ENCODE measurements at places on chromosomes 2 and 18.

DNA sequence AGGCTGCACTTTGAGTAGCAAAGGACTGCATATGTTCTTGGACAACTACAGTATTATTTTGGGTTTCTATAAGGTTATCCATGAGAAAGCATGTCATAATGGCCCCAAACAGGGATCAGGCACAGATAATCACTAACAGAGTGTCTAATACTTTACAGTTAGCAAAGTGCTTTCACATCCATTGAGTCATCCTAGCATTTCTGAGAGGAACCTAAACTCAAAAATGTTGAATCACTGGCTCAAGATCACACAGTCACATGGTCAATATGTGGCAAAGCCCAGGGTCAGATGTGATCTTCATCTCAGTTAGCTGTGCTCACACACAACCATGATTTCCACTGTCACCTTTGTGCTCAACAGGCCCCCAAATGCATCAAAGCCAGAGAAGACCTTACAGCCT, 156.1 kb upstream of the VRK2 start:
- no peak for DNase-seq

DNA sequence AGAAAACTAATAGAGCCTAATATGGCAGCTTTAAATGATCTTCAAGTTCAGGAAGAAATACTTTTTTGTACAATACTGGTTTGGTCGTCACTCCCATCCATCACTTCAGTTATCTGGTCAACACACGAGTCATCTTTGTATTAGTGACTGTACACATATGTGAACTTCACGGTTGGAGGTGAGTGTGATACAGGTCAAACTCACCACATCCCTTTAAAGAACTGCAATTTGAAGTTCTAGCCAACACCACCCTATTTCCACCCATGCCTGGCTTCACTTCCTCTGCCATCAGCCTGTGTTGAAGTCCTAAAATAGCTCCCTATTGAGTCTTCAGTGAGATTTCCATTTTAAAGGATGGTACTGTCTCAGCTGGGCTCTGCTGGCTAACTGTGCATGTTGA, 361.9 kb downstream of the TXNL1 start:
- no peak for DNase-seq

DNA sequence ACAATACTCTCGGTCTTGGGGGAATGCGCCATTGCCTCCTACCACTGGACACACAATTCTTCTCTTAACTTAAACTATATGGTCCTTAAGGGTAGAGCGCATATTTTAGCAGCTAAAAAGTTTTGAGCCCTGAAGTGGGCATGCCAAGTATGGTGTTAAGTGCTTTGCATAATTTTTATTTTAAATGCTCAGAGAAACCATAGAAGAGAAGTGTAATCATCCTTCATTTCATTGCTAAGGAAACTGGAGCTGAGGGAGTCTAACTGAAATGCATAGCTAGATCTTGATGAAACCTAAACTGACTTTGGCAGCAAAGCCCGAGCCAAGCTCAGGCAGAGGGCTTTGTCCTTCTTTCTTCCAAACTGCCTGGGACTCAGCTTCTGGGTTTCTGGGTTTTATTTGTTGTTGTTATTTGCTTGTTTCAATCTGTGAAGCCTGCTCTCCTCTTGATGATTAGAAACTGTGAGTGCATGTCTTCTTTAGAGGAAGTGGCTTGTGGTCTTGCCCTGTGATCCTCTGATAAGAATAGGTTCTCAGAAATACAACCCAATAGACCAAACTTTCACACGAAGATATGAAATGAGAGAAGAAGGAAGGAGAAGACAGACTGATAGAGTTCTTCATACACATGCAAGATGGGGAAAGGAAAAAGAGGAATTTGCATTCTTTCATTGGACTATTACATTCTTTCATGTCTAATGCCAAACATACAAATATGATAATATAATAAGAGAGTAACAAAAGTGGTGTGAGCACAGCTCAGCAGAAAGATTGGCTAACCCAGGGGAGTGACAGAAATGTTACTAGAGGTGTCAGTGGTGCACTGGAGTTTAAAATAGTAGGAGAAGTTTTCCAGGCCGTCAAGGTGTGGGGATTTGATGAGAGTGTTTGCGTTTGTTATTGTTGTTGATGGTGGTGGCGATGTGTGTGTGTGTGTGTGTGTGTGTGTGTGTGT, 7.5 kb upstream of the RNF144A start:
- DNase-seq: no peak

- no peak for DNase-seq
Observed at GRCh38 chr18:10413722-10414121, 40.7 kb upstream of the APCDD1 start.

DNA sequence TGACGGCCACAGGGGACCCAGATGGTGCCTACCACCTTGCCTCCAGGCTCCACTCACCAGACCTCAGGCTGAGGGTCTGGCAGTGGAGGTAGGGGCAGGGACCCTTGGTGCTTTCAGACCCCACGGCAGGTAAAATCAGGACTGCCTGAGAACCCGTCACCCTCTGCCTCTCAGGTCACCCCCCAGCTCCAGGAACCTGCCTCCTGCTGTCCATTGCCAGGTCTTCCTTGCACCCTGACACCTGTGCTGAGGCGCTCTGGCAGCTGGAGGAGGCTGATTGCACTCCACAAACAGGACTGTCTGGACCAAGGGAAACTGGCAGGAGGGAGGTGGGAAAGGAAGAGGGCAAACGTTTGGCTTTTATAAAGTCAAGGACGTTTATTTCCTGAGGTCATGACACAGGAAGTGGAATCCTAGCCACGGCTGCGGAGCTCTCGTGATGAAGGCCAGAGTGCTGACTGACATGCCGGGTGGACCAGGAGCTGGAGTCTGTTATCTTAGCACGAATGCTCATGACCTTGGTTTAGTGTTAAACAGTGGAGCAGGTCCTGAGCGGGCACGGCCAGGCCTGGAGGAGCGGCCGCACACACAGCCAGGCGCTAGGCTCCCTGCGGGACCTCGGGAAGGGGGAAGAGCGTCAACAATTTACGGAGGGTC, 40.5 kb downstream of the ANO7 start:
- no peak for DNase-seq

GRCh38 chr18:44625386-44625785, 55.3 kb upstream of the SETBP1 start:
- no peak for DNase-seq

DNA sequence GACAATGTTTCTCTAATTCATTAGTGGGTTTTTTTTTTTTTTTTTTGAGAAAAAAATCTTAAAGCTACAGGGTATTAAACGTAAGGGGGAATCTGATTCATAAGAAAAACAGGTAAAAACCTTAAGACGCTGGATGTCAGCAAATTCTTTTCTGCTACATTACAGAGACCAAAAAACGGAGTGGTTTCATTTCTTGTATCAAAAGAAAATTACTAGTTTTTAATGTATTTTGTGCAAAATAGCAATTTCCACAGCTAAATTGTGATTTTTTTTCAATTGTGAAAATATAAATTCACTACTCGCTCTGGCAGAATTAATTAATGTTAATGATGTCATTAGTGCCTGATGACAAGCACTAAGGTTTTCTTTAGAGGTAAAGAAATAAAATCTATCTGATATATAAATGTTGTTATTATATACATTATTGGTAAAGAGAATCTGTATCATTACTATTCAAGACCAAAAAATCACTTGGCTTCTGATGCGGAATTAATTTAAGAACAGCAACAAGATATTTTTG, 9.9 kb downstream of the OTX1 start:
- DNase-seq: no peak

- no peak for DNase-seq
Observed at GRCh38 chr2:83115606-83116005, 1343.5 kb downstream of the SUCLG1 start.

DNA sequence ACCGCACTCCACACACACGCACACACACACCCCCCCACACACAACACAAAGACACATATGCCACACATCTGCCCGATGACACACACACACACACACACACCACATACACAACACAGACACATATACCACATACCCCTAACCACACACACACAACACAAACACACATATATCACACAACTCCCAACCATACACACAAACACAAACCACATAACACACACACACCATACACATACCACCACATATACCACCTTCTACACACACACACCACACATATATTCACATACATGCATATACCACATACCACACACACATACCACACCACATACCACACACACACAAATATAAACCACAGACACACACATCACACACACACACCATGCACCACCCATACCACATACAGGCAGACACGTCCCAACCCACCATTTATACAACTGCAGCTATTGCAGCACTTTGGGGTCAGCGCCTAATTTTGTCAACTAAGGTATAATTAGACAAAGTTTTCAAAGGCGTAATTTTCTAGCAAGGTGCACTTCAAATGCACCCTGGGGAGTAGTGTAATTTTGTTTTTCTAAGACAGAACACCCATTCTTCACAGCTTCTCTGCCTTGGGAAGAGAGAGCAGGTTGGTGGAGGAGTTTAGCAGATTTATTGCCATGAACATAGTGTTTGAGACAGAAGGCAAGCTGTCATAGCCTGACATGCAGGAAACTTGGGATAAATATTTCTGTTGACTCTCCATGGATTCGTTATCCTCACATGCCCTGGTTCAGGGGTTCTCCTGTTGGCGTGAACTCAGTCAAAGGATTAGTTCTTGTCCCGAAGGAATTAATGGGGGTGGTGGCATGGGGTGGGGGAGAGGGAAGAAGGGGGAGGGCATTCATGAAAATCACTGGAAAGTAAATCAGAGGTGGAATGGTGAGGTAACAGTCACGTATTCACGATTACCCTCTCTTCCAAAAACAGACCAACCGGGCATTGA, 416.1 kb downstream of the LPIN1 start:
- no peak for DNase-seq

DNA sequence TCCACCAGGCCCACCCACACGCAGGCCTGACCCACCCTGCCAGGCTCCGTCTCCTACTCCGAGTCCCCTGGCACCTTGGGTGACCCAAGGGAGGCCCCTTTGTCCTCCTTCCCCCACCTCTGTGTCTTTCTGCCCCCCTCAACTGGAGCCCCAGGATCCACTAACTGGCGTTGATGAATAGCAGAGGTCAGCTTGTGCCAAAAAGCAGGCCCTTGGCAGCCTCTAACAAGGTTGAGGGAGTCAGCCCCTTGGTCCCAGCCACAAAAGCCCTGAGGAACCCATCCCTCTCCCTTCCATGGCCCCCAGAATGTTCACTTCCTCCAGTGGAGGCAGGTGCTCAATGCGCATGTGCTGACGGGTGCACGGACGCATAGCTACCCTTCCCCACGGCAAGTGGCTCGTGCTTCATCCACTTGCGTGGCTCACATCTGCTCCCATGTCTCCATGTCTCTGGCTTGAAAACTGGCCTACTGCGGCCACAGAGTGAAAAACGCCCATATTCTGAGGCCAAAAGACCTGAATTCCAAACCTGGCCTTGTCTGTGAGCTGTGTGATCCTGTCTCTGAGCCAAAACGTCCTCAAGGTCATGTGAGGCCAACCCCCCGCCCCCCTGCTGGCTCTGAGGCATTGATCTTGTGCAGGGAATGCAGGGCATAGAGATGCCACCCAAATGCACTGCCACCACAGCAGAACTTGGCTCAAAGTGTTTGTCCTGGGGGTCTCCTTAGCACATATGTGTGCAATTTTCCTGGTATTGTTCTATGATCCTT, 19.0 kb upstream of the PTMA start:
- no peak for DNase-seq

DNA sequence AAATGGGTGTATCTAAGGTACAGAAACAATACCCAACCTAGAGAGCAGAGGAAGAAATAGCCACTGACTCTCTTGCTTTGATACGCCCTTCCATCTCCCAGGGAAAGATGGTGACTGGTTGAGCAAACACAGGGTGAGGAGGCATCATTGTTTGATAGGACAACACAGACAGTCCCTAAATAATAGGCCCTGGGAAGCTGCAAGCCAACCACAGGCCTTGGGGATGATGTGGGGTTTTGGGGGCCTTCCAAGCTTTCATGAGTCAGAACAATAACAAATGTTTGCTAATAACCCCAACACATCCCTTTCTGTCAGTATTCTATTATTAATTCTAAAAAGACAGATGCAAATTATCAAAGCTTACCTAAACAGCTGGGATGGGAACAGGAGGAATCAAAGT, 9.8 kb downstream of the LGALSL start:
- DNase-seq: no peak

- peak; percentile 36 for DNase-seq
Observed at GRCh38 chr2:239601880-239602279, 201.1 kb upstream of the HDAC4 start.

GRCh38 chr2:172282944-172283343, 144.4 kb upstream of the ITGA6 start:
- DNase-seq: no peak

DNA sequence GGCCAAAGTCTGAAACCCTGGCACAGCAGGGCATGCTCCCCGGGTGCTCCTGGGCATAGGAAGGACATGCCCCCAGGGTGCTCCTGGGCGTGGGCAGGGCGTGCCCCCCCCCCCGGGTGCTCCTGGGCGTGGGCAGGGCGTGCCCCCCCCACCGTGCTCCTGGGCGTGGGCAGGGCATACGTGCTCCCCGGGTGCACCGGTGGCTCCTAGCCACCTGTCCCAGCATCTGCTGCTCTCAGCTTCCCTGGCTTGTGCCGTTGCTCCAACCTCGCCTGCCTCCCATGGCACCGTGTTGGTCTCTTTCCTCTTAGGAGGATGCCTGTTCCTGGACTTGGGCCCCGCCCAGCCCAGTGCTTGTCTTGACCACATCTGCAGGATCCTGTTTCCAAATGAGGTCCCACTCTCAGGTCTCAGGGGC, 95.6 kb upstream of the CTDP1 start:
- peak; percentile 40 for DNase-seq

DNA sequence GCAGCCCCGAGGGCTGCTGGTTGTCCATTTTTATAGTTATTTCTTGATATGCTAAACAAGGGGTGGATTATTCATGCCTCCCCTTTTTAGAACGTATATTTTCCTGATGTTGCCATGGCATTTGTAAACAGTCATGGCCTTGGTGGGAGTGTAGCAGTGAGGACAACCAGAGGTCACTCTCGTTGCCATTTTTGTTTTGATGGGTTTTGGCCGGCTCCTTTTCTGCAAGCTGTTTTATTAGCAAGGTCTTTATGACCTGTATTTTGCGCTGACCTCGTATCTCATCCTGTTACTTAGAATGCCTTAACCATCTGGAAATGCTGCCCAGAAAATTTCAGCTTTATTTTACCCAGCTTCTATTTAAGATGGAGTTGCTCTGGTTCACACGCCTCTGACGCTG, 825.8 kb upstream of the CDH2 start:
- no peak for DNase-seq

- DNase-seq: no peak
Observed at GRCh38 chr2:138060301-138060635, 96.0 kb downstream of the HNMT start.

- DNase-seq: no peak
Observed at GRCh38 chr2:10360850-10361588, 58.3 kb downstream of the HPCAL1 start.

GRCh38 chr2:18078216-18078615, 199.7 kb downstream of the KCNS3 start:
- DNase-seq: no peak

DNA sequence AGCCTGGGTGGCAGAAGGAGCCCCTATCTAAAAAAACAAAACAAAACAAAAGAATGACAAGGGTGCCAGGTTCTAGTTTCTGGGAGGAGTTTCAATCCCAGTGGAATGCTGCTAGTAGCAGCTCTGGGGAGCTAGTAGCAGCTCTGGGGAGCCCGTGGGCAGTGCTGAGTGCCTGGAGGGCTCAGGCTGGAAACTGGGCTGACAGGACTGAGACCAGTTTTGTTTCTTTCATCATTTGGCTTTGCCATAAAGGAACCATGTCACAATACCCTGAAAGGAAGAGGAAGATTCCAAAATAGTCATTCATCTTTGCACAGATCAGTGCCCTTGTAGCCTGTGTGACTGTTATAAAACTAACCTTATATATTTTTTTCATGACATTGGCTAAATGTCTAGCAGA, 10.6 kb downstream of the MFSD6 start:
- DNase-seq: no peak
